Cardiac muscle cell (in vitro differentiated cells and primary cell): ENCODE measurements at places on chromosomes 11 and 22. TPM values are rescaled to one million over a fixed set of nuclear protein-coding genes. Genes with fewer than 3 reads are reported as not detected.

The JHY gene
- polyA plus RNA-seq, result 2.3 and 2.5 TPM in 2 replicates

The TBX10 gene
- 1.1 and 1.2 TPM in 2 replicates for polyA plus RNA-seq

The PPFIBP2 gene
- polyA plus RNA-seq, result 8.0 and 17.3 TPM in 2 replicates

The POU2F3 gene
- polyA plus RNA-seq, result 0.40 TPM in 1 of 2 replicates, not detected in the other

The OR52A1 gene
- polyA plus RNA-seq, result not detected in 2 replicates

The MS4A4A gene
- not detected in 2 replicates for polyA plus RNA-seq

The OSBP gene
- 30.7 and 39.8 TPM in 2 replicates for polyA plus RNA-seq

The PAK1 gene
- polyA plus RNA-seq, result 18.4 and 28.9 TPM in 2 replicates

The GAS2 gene
- 6.2 and 8.2 TPM in 2 replicates for polyA plus RNA-seq

The H19 gene
- 27.7 and 44.5 TPM in 2 replicates for polyA plus RNA-seq

The ANO5 gene
- 5.3 and 7.9 TPM in 2 replicates for polyA plus RNA-seq

The CABP4 gene
- polyA plus RNA-seq, result 0.55 TPM in 1 of 2 replicates, not detected in the other

The TRAPPC4 gene
- polyA plus RNA-seq, result 130 and 166 TPM in 2 replicates

The KCNQ1OT1 gene
- 2.3 and 3.1 TPM in 2 replicates for polyA plus RNA-seq

The OR5J2 gene
- not detected in 2 replicates for polyA plus RNA-seq

The BIRC3 gene
- polyA plus RNA-seq, result 0.92 TPM in 1 of 2 replicates, not detected in the other

The CCDC116 gene
- polyA plus RNA-seq, result 0.17 and 0.94 TPM in 2 replicates

The ASRGL1 gene
- polyA plus RNA-seq, result 17.1 and 21.5 TPM in 2 replicates

The MMP1 gene
- polyA plus RNA-seq, result 0.94 TPM in 1 of 2 replicates, not detected in the other

The DAGLA gene
- polyA plus RNA-seq, result 2.1 and 3.4 TPM in 2 replicates

The MPPED2 gene
- polyA plus RNA-seq, result 54.4 and 71.5 TPM in 2 replicates

The CD3G gene
- not detected in 2 replicates for polyA plus RNA-seq

The PLA2G6 gene
- polyA plus RNA-seq, result 30.9 and 38.7 TPM in 2 replicates

The RIMBP3B gene
- 0.24 and 0.34 TPM in 2 replicates for polyA plus RNA-seq

The PRODH gene
- 3.4 and 5.1 TPM in 2 replicates for polyA plus RNA-seq

The CHST1 gene
- 2.5 and 3.3 TPM in 2 replicates for polyA plus RNA-seq

The LRRC74B gene
- polyA plus RNA-seq, result 1.2 TPM in 1 of 2 replicates, not detected in the other

The ZNF408 gene
- 16.8 and 23.1 TPM in 2 replicates for polyA plus RNA-seq

The OR51A2 gene
- polyA plus RNA-seq, result not detected in 2 replicates

The SNX32 gene
- 13.2 and 21.4 TPM in 2 replicates for polyA plus RNA-seq

The ALG8 gene
- 74.1 and 75.4 TPM in 2 replicates for polyA plus RNA-seq
